ENCODE measurements at places on chromosomes 11 and 22.

DNA sequence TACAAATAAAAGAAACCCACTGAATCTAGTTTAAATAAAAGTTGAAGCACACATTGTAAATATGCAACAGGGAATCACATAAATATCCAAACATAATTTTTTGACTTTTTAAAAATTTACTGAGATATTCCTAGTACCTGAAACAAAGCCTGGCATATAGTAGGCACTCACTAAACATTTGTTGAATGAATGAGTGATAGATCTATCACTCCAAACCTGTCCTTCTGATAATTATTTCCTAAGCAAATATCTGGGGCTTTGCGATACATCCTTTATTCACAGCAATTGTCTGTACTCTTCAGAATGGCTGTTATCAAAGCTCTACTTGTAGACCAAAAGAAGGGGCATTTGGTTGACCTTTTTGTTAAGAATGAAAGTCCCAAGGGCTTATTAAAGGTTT is 2.6 kb upstream of the PSMA1 start:
- no peak for DNase-seq

GRCh38 chr11:86670181-86670580 is 2.2 kb downstream of the ME3 start:
- DNase-seq = no peak

GRCh38 chr11:9250139-9250582 is 15.0 kb downstream of the DENND5A start:
- no peak for DNase-seq

DNA sequence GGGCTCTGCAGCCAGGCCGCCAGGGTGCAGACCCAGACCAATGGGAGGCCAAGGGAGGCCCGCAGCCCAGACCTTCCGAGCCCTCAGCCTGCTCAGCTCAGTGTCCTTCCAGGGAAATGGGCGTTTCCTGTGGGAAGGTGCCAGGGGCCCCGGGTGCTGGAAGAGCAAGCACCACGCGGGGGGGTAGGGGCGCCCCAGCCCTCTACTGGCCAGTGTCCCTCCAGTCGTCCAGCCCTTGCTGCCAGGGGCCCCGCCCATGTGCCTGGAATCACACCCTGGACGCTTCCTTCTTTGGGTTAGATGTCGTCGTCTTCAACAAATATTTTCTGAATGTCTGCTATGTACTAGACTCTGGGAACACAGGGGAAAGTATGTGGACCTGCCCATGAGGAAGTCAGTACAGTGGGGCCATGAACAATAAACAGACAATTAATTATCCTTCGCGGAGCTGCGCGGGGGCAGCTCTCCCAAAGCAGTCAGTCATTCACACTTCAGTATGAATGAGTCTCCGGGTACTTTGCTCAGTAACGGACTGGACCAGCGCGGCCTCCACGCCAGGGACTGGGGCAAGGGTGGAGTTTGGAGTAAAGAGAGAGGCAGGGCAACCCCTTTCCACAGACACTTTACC is 60.2 kb downstream of the CDKN1C start:
- no peak for DNase-seq

- DNase-seq = no peak
Measured at GRCh38 chr22:47210112-47210657, 447.7 kb downstream of the TBC1D22A start.

DNA sequence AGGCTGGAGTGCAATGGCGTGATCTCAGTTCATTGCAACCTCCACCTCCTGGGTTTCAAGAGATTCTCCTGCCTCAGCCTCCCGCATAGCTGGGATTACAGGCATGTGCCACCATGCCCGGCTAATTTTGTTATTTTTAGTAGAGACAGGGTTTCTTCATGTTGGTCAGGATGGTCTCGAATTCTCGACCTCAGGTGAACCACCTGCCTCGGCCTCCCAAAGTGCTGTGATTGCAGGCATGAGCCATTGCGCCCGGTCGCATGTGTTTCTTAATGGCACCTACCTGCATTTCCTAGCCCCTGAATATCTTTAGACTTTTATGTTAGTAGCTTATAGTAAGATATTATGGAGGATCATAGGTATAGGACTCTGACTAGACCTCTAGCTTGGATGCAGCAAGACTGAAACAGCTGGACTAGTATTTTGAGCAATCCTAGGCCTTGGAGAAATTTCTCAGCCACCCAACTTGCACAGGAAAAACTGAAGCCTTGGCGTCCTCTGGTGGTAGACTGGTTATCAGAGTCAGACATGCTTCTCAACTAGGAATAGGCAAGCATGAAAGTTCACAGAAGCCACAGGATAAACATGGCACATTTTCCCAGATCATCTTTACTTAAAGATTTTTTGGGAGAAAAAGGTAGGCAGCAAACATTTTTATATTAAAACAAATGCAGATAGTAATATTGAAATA is 22.7 kb upstream of the C1QTNF4 start:
- DNase-seq = peak; percentile 81

GRCh38 chr11:13465909-13466371 is 2.9 kb upstream of the BTBD10 start:
- peak; percentile 34 for DNase-seq

DNA sequence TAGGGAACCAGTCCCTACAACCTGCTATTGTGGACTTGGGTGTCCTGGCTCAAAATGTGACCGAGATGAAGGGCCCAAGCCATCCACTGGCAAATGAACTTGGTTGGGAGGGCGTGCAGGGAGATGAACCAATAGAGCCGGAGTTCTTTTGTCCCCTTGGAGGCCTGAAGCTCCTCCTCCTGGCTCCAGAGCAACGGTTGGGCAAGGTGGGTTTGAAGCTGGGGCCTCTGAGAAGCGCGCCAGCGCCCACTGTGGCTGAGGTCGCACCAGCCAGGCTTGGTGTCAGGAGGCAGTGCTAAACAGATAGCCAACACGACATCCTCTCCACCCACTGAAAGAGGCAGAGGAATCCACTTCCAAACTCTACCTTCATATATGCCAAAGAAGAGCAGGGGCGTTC is 36.0 kb upstream of the PACSIN2 start:
- no peak for DNase-seq

DNA sequence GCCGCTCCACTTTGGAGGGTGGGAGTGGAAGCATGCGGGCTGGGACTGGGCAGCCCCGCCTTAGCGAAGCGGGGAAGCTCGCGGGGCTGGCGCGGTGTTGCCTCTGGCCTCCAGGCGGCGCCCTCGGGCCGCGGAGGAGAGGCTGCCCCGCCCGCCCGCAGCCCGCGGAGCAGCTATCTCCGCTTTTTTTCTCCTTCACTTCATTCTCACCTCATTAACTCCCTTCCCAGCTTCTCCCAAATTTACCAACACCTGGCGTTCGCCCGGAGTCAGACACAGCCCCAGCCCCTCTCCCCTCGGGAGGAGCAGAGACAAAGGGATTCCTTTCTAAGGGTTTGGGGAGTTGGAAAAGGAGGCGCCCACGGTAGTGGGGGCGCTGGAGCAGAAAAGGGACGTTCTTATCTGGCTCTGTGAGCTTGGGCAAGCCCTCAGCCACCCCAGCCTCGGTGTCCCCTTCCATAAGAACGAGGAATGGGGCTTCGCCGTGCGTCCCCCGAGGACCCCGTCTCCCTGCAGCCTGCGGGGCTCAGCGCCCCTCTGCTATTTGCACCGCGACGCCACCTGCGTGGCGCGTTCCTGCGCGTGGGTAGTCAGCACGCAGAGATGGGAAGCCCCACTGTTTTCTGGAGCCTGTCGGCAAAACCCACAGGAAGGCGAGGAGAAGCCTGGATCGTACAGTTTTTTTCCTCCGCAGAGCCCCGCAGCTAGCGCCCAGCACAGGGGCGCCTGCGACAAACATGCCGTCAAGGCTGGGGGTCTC is 1.5 kb upstream of the WNT11 start:
- peak; percentile 91 for DNase-seq
